ENCODE measurements at places on chromosomes 13 and 19.

DNA sequence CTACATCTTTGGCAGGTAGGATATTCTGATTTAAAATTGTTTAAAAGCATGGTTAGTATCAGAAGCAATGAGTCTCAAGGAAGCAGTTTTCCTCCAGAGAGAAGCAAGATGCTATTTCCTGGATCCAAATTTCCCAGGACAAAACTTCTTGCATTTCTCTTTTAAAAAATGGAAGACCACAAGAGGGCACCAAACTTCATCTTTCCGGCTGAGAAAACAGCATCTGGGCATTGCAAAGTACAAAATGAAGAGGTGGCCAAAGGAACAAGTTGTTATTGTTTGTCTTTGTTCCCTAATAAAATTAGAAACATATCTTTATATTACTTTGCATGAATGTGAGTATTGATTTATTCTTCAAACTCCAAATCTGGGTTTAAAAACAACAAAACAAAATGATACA lies 60.0 kb upstream of the LRCH1 start:
- peak; percentile 41 for DNase-seq

DNA sequence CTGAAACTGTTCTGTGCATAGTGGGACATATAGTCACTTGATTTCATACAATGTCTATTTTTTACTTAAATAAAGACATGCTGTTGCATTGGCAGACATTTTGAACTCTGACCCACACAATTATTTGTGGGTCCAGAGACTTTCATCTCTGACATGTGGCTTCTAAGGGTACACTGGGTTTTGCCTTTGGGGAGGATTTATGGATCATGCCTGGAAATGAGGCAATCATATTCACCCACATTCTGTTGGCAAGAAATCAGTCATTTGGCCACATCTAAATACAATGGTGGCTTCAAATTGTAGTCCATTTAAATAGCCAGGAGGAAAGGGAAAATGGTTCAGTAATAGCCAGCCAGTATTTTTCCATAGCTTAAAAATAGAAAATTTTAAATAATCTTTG lies 238.3 kb upstream of the KLF12 start:
- no peak for DNase-seq

GRCh38 chr19:912181-913079 lies 589 bp downstream of the R3HDM4 start:
- DNase-seq, result no peak

DNA sequence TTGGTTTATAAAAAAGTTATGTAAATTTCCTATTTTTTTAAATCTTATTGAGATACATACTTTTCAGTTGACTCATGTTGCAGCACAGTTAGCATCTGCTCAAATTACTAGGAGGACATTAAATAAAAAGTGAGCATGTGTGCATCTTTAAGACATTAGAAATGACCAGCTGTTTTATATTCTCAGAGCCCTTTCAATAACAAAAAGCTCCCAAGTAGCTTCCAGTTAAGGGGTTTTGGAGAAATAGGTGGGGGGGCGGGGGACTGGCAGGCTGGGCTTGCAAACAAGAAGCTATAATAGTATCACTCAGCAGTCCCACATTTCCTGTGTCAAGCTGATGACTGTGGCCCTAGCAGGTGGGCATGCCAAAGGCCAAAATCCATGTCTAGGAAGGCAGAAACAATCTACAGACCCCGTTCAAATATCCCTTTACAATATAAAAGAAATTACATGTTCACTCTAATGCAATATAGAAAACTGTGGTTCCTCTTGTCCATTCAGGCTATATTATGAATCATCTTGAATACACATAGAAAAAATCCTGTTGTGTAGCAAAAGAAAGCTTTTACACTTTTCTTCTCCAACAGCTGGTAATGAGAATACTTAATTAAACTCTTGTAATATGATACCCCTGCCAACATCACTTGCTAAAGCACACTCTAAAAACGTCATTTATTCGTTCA lies 1713.2 kb upstream of the SLC10A2 start:
- DNase-seq, result no peak

- DNase-seq, result no peak
Measured at GRCh38 chr13:66864627-66865026, 365.5 kb downstream of the PCDH9 start.

DNA sequence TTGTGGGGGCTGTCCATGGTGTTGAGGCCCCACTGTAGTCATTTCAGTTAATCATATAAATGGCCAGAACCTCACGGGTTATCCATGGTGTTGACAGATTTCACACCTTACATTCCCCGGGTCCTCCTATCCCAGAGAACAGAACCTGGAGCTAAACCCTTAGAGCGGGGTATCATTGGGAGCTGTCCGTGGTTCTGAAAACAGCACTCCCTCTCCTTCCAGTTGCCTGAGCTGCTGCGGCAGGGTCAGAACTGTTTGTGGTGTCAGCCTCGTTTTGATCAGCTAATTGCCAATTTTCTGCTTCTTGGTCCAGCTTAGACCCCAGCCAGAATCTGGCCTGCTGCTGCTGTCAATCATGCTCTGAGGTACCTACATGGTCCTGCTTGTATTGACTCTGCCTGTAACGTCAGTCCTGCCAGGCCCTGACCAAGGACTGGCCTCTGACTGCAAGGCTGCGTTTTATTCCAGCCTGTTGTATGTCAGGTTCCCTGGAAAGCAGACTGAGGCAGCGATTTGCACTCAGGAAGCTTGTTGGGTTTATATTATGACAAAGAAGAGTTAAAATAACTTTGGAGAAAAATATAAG lies 55.8 kb upstream of the KCTD15 start:
- DNase-seq, result peak; percentile 50

DNA sequence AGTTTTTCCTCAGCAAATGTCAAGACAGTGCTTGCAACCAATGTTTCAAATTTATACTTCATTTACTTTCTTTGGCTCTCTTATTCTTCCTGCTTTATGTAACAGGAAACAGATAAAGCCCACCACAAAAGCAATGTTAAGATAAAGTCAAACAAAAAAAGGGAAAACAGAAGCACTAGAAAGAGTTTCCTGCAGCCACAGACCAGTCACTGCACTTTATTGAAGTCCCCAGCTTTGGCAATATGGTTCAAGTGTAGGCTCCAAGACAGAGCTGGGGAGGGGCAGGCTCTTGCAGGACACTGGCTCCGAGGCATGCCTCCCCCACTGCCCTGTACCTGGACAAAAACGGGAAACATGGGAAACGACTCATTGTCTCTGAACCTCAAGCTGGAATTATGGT lies 15.3 kb upstream of the CDC16 start:
- no peak for DNase-seq

- DNase-seq, result peak; percentile 62
Measured at GRCh38 chr19:14369399-14370168, 11.7 kb upstream of the ADGRE5 start.

DNA sequence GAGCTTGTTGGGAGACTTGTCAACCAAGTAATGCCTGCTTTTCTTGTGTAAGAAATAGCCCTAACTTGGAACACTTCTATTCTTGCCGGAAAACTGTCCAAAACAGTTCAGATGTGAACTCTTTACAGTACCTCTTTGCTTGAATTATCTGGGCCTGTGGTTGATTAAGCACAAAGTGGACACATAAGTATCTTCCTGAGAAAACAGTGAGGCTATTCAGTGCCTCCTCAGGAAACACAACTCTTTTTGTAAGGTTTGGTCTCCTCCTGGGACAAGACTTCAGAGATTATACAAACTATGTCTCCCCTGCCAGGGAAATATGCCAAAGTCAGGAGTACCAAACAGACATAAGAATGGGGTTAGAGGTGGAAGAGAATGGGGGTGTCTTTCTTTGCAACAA lies 127.7 kb downstream of the LACC1 start:
- DNase-seq, result no peak

DNA sequence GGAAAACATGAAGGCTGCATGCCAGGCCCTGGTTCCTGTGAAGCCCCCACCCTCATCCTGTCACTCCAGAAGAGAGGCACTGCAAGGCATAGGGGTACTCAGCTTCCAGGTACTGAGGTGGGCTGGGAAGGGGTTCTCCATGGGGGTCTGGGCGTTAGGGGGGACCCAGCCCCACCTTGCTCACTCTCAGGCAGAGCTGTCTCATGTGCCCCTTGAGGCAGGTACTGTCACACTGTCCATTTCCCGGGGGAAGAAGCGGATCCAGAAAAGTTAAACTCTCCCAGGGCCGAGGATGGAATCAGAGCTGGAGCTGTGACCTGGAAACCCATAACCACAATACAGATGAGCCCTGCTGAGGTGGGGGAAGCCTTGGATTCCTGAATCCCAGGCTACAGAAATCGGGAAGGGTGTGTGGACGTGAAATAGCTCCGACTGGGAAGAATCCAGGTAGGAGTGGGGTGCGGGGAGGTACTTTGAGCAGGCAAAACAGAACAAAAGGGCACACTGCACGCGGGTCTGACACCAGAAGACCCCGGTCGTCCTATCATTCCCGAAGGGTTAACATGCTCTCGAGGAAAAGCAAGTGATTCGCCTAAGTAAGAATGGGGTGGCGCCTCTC lies 540 bp upstream of the USE1 start:
- DNase-seq, result no peak

- DNase-seq, result no peak
Measured at GRCh38 chr13:74464670-74465069, 330.5 kb upstream of the KLF12 start.

DNA sequence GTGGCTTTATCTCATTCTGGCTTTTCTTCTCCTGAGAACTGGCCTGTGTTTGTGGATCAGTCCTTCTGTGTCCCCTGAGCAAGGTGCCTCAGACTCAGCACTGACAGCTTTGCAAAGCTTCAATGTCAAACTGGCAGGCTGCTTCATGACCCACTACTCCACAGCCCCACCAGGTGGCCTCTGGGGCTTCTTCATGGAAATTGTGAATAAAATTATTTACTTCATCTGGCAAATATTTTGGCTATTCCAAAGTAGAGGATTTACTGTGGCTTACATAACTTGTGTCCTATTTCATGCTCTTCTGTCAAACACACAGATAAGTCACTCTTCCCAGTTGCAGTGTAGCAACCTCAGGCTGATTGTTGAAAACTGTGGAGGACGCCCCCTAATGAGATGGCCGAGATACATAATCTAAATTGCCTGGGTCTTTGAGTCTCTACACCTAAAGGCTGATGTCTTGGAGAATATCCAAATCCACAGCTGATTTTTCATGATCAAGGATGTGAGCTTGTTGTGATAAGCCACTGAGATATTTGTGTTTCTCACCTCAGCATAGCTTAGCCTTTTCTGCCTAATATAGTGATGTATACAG lies 721.9 kb upstream of the SLC10A2 start:
- no peak for DNase-seq

DNA sequence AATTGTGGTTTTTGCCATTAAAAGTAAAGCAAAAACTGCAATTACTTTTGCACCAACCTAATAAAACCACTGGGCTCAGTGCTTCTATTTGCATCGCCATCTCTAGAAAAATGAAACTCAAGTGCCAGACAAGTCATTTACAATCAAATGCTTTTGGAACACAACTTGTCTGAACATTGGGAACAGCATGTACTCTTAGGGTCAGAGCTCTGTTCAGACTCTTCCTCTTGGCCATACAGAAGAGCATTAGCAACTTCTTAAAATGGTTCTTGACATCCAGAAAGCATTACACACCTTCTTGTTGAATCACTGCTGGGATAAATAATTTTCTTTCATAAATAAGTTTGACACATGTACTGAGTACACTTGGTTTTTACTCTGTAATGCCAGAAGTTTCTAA lies 272.5 kb downstream of the DCLK1 start:
- DNase-seq, result no peak

- DNase-seq, result peak; percentile 62
Measured at GRCh38 chr19:12946092-12946721, 545 bp downstream of the RAD23A start.

- DNase-seq, result no peak
Measured at GRCh38 chr13:48542581-48543341, 9.9 kb upstream of the RCBTB2 start.

- DNase-seq, result no peak
Measured at GRCh38 chr13:113052206-113052605, 53.4 kb upstream of the F7 start.
